ENCODE measurements at places on chromosomes 13 and 19.

DNA sequence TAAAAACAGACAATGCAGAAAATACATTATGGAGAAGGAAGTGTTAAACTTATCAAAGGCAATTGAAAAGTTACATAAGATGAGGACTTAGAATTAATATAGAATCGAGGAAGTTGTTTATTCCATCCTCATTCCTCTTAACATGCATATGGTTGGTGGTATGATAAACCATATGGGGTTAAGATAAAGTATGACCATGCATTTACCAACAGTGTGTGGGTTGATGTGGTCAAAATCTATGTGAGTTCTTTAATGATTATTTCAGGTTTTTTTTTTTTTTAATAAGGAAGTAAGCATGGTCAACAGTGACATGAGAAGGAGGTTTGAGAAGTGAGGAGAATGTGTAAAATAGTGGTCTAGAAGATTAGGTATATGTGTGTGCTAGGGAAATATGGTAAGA, 94.5 kb downstream of the TDRD3 start:
- DNase-seq, result no peak

GRCh38 chr19:10744801-10745293, 27.0 kb downstream of the DNM2 start:
- no peak for DNase-seq

DNA sequence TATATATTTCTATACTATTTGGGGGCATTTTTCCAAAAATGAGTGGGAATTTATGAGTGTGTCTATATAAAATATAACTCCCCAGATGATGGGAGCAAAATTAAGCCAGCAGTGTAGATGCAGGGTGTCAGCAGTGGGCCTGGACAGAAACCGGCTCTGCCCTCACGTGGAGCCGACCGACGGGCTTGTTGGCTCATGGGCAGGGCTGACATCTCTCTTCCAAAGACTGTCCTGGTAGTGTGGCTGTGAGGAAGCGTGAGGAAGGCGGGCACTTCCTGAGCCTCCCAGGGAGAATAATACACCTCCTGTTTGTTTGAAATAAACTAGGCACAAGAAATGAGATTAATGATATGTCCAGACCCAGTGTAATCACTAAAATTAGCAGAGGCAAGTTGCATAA, 206.5 kb downstream of the TEX29 start:
- DNase-seq, result no peak

- DNase-seq, result no peak
Observed at GRCh38 chr13:64925284-64925683, 2304.9 kb downstream of the PCDH9 start.

DNA sequence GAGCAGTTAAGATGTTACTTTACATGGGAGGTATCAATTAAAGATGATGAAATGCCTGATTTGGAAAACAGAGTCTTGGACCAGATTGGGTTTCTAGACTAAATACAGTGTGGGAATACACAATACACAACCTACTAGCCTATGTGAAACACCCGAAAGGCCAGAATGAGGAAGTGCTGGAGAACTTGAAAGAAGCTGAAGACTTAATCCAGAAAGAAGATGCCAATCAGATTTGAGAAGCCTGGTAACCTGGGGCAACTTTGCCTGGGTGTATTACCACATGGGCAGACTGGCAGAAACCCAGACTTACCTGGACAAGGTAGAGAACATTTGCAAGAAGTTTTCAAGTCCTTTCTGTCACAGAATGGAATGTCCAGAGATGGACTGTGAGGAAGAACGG, 43.2 kb downstream of the N4BP2L1 start:
- no peak for DNase-seq

DNA sequence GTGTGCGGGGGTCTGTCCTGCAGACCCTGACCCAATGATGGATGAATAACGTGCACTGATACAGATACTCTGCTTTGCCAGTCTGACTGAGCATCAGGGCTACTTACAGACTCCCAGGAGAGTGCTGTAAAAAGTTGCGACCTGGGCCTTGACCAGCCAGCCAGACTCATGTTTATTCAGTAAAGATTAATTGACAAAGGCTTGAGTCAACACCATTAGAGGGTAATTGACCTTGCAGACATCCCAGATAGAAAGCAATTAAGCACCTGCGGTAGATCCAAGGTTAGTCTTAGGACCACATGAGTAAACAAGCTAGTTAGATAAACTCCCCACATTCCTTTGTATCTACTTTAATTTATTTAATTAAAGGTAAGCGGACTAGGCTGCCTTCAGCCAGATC, 10.4 kb downstream of the NUDT19 start:
- DNase-seq, result no peak

DNA sequence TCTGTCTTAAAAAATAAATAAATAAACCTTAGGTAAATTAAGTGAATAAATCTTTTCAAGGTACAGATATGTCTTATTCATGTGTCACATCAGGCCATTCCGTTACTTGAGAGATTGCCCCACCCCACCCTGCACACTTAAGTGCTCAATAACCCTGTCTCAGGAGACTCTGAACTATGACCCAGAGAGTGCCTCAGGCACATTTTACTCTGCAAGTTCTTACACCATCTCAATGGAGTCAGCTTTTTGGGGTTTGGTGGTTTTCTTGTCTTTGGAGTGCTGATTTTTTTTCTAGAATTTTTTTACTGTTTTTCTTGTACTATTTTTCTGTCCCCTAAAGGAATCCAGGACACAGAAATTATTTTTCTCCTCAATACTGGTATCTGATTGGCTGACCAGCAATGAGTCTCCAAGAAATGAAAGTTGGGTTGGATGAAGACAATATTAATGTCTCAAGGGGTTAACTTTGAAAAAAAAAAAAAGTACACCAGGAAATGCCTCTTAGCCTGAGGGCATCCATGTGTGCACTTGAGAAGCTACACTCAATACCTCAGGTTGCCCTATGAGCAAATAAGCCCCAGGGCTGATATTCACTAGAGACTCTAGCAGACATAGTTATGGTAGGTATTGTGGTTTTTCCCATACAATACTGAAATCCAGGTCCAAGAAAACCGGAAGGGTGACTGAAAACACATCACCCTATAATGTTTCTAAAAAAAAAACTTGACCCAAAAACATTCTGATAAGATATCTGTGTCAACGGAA, 114.6 kb upstream of the ZNF91 start:
- no peak for DNase-seq

DNA sequence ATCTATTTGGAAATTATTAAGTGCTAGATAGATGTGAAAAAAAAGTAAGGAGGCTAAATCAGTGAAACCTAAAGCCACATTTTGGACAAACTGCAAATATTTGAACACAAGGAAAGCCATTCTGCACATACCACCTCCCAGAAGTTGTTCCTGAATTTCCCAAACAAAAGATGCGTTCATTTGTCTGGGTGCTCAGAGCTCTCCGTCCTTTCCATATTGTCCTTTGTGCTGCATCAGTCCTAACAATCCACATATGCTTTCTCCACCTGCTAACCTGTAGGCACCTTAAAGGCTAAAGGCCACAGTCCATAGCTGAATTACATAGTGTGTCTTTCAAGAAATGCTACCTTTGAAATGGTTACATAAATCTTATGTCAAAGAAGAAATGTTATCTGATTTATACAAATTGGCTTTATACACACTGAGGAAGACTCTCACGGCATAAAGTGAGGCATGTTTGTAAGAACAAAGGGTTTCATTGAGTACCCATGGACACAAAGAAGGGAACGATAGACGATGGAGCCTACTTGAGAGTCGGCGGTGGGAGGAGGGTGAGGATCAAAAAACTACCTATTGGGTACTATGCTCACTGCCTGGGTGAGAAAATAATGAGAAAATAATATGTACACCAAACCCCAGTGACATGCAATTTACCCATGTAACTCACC, 182.0 kb downstream of the RGCC start:
- no peak for DNase-seq

DNA sequence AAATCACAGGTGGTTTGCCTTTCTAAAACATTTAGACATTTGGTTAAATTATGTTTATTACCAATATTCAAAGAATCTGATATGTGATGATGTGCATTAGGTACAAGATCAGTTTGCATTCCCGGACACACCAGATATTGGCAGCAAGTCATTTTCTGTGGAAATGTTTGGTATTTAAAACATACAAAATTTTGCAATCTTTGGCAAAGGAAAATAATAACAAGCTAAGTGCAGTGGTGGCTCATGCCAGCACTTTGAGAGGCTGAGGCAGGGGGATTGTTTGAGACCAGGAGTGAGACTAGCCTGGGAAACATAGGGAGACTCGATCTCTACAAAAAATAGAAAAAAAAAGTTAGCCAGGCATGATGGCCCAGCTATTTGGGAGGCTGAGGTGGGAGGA, 29.1 kb upstream of the TSC22D1 start:
- DNase-seq, result no peak

- DNase-seq, result no peak
Observed at GRCh38 chr19:36040495-36040894, 7.8 kb upstream of the CLIP3 start.

DNA sequence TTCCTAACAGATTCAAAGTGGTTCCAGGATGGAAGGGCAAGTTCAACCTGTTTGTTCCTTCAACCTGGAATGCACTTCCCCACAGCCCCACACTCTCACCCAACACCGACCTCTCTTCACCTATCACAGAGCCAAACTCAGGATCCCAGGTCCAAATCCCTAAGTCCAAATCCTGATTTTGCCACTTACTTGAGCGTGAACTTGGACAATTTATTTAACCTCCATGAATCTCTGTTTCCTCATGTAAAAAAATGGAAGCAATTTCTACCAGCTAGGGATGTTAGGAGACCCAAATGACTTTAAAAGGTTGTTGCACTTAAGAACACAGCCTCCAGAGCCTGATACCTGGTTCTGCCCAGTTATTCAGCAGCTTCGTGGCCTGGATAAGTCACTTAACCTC, 5.4 kb upstream of the IGSF23 start:
- no peak for DNase-seq

All from GM10248 (cell line).